Putamen (tissue), 1 donor: ENCODE measurements at places on chromosomes 1 and 21.

- no peak for DNase-seq
These were observed 94.6 kb upstream of the CASZ1 start for GRCh38 chr1:10891091-10891490.

GRCh38 chr1:95023399-95024043 lies 49.2 kb downstream of the ALG14 start:
- DNase-seq, result no peak

DNA sequence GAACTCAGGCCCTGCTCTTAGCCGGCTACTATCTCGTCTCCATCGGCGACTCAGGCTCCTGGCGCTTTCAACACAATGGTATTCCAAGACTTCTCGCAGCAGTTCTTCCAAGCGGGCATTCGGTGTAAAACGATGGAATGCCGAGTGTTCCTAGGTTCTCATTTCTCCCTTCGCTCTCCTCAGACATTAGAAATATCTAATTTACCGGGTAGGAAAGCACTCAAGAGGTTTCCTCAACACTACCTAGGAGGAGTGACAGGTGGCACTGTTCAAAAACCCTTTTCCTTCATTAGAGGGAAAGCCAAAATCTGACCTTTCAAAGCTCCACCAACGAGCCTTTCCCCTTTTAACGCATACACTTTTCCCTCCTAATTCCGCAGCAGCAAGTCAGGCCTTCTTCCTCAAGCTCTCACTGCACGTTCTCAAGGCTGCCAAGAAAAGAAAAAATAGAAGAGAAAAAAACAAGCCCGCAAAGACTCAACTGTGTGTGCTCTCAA lies 601 bp downstream of the UBE2G2 start:
- DNase-seq, result no peak

- DNase-seq, result no peak
These were observed 27.6 kb downstream of the SNX27 start for GRCh38 chr1:151639466-151639865.

GRCh38 chr1:17101261-17101660 lies 18.0 kb downstream of the PADI2 start:
- no peak for DNase-seq

DNA sequence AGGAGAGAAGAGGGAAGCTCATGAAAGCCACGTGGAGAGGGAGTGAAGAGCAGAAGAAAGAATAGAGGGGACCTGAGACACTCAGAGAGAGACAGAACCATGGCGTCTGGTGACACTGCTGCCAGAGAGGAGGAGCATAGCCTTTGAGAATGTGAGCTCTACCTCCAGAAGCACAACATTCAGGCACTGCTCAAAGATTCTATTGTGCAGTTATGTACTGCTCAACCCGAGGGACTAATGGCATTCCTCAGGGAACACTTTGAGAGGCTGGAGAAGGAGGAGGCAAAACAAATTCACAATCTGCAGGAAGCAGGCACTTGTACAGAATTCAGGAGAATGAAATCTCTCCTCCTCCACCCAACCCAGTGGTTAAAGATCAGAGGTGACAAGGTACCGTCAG lies 45.1 kb downstream of the BTBD8 start:
- DNase-seq, result no peak

GRCh38 chr1:11881749-11882441 lies 23.1 kb upstream of the NPPB start:
- no peak for DNase-seq

- DNase-seq, result no peak
These were observed 29.7 kb upstream of the DUSP23 start for GRCh38 chr1:159751031-159751430.

- DNase-seq, result no peak
These were observed 155.3 kb downstream of the NPHP4 start for GRCh38 chr1:5836776-5837440.

DNA sequence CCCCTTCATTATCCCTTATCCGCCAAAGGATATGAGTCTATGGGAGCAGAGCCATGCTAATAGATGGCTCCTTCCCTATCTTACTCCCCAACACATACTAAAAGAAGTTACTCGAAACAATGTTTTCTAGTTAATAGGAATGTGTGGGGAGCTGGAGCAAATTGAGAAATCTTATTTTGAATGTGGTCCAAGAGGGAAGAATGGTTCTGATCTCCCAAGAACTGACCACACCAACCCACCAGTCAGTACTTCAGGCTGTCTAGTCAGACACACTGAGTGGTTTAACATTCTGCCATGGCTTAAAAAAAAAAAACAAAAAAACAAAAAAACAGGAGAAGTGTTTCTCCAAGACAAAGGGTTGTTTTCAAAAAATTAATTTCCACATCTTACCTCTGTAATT lies 31.5 kb upstream of the DNASE2B start:
- DNase-seq, result no peak

GRCh38 chr21:15289896-15290841 lies 225.4 kb upstream of the NRIP1 start:
- no peak for DNase-seq

DNA sequence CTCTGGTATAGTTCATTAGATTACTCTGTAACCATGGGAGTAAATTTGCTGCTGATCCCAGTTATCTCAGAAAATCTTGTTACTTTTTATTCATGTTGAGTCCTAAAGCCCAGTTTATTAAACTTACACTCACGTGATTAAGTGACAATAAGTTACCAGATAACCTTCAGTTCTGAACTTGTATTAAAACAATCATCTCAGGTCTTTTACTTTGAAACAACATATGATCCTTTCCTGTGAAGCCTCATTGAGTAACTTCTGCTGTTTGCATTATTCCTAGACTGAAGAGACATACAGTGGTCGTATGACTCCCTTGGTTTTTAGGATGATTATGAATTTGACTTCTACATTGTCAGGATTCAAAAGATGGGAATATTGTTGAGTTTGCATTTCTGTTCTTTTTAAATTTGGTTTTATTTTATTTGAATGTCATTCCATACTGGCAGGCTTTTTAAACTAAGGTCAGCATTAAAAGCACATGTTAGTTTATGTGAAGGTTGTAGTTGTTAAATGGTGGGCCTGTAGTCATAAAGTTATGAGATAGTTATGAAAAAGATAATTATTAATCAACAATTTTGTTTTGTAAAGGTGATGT lies 117.9 kb downstream of the CD247 start:
- DNase-seq, result no peak

GRCh38 chr1:202671399-202671798 lies 38.9 kb downstream of the SYT2 start:
- no peak for DNase-seq

DNA sequence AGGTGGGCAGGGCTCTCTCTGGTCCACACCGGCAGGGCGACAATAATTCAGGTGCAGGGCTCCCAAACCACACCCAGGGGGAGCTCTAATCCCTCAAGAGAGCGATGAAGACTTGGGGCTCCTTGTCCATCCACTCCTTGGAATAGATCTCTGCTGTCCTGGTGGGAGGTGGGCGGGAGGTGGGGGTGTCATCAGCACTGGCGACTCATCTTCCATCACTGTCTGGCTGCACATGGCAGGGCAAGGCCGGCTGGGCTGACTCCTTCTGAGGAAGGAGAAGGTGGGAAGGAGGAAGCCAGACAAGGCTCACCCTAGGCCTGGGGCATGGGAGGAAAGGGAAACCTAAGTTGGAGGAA lies 29.3 kb downstream of the TNNT2 start:
- DNase-seq, result no peak

- no peak for DNase-seq
These were observed 63.0 kb downstream of the SLC5A9 start for GRCh38 chr1:48285525-48285924.

DNA sequence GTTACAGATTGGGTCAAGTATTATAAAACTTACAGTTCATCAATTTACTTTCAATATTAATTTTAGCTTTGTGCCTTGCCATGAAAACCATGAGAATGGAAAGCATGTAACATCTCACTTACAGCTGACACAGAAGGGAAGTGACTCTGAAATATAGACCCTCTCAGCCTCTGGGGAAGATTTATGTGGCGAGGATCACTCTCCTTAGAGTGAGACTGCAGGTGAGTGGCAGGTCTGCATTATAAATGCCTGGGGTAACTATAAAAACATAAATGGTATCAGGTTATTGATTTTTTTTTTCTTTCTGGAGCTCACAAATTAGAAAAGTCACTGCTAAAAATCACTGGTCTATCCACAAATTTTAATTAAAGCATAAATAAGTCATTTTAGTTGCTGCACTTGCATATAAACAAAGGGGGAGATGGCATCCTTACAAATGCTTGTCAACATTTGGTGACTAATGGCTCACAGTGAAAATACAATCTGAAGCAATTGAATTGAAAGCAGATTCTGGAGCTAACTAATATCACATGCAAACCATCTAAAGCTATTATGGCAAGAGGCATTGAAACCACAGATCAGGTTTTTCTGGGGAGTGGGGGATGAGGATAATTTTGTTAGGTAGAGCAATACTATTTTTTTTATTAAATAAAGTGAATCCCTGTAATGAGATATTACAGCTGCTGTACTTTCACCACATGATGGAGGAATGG lies 200.9 kb downstream of the TM2D1 start:
- no peak for DNase-seq

- DNase-seq, result no peak
These were observed 37.2 kb upstream of the BCAS2 start for GRCh38 chr1:114618606-114619005.

DNA sequence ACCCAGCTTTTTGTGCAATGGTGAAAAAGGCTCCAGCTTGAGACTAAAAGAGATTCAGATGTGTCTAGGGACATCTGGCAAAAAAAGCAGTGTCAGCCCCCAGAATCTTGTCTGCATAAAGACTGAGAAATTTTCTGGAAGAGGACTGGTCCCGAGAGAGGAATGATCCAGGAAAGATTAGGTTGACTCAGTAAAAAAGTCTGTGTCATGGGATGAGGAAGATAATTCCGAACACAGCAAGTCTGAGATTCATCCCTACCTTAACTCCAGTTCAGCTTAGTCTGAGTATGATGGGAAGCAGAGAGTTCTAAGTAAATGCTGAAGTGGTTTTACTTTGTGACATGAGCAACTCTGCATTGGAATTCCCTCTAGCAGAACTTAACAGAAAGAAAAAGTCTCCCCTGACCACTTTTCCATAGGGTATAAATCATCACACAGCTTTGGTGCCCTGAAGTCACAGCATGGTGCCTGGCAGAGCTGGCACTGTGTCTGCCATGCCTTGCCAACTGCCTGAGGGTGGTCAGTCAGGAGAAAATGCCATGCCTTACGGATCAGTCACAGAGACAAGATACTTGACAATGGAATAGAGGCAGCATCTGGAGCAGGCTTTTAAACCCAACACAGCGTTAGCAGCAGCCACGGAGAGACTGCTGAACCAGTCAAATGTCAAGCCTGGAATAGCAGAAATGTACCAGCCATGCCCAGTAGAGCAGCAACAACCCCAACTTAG lies 153.4 kb downstream of the ZC3H11B start:
- no peak for DNase-seq

GRCh38 chr21:21740207-21740606 lies 742.0 kb downstream of the NCAM2 start:
- DNase-seq, result no peak

GRCh38 chr1:74780594-74780993 lies 47.6 kb downstream of the TYW3 start:
- DNase-seq, result no peak

GRCh38 chr1:242146652-242147051 lies 147.8 kb upstream of the MAP1LC3C start:
- no peak for DNase-seq

DNA sequence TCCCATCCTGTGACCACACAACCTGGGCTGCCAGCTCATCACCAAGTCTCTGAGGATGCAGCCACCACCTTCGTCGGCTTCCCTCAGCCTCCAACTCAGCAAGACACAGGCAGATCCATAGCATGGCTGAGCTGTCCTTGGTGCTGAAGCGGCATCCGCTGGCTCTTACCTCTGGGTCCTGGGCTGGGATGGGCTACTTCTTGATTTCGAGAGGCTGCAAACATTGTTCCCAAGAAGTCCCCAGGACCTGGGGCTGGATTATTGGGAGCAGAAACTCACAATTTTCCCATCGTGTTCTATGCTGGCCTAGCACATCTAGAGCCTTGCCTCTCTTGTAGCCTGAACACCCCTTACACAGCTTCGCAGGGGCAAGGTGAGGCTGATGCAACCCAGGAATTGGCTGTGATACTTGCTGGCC lies 24.9 kb upstream of the C1QA start:
- DNase-seq, result no peak

DNA sequence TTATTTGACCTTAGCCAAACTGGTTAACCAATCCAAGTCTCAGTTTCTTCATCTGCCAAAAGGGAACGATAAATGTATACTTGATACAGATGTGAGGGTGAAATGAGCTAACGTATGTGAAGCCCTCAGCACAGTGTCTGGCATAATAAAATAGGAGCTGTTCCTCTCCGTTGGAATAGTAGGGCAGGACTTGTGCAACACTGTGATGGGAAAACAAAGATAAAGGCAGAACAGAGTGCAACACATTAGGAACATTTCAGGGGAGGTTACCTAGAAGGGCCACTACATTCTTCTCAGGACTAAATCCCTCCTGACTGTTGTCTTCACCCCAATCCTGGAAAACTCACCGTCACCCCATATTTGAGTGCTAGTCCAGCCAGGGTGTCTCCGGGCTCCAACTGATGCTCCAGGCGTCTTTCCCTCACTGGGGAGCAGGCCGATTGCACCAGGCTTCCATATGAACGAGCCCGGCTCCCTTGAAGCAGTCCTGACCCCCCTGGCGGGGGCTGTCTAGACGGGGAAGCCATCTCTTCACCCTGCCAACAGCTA lies 896 bp downstream of the LYSMD1 start:
- no peak for DNase-seq

- no peak for DNase-seq
These were observed 19.3 kb upstream of the ACBD6 start for GRCh38 chr1:180521474-180522212.

- no peak for DNase-seq
These were observed 107.4 kb upstream of the MAGI3 start for GRCh38 chr1:113282893-113283285.

GRCh38 chr1:241101622-241102021 lies 255.4 kb downstream of the RGS7 start:
- DNase-seq, result no peak

GRCh38 chr1:225347123-225347683 lies 80.6 kb downstream of the LBR start:
- DNase-seq, result no peak

DNA sequence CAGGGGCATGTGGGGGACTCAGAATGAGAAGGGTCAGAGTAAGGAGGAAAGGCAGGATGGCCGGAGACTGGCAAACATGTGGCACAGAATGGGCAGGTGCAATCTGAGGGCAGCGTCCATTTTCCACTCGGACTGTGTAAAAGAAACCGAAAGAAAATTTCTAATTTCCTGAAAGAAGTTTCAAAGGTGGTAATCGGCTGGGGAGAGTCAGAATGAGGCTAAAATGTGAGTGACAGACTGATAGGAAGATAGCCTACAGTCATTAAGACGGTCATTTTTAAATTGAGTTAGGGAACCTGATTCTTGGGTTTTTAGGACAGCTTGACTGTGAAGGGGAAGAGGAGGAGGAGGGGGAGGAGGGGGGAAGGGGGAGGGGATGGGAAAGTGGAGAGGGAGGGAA lies 23.6 kb downstream of the COA6 start:
- no peak for DNase-seq

DNA sequence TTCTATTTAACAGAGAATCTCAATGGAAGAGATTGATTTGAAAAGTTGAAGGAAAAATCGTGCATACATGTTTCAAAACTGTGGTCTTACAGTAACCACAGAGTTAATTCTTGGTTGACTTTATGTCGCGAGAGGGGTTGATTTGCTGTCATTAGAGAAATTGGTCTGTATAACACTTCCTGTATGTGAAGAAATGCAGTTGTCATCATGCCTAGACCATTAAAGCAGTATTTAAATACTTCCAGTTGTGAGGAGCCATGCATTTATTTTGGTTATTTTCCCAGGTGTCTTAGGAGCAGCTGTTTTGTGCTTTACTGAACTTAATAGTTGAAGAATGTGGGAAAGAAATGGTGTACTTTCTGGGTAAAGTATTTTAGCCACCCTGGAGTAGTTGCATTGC lies 76.2 kb downstream of the NFIA start:
- no peak for DNase-seq

GRCh38 chr1:55353707-55354620 lies 138.8 kb upstream of the USP24 start:
- no peak for DNase-seq
